Stimulated activated CD8-positive, alpha-beta memory T cell treated with anti-CD3 and anti-CD28 coated beads, Interleukin-7, amount 100 ng/mL, for 48 hours (primary cell): ENCODE measurements at places on chromosomes 1 and 21.

DNA sequence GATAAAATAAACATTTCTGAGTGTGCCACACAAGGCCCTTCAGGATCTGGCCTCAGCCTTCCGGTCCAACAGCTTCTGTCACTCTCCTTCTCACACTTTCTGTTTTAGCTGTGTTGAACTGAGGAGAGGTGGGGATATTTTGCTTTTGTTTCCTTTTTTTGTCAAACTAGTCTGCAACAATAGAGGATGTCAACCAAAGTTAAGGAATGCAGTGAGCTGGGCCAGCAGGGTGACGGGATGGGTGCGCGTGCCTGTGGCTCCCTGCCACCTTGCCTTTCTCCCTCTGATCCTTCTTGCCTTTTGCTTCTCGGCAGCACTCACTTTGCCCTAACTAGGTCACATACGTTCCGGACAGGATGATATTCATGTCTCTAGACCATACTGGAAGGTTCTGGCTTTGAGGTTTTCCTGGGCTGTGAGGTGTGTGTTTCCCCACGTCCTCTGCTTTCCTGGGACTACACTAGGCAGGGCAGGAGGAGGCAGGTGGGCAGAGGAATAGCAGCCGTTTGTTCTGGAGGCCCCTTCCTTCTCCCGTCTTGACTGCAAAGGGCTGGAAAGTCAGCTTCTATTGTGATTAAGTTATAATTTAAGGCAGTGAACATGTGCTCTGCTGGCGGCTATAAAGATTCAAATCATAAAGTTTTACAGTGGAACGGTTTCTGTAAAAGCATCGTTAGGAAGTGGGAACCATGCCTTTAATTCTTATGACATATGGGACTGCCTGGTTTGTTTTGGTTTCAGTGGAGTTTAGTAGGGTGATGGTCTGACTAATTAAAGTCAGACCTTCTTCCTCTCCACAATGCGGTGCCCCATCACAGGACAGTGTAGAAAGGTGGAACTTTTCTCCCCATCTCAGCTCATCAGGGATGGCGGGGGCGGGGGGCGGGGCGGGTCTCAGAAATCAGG lies 67.8 kb downstream of the RNF220 start:
- DNase-seq: no peak

GRCh38 chr1:115492019-115492595 lies 149.7 kb upstream of the VANGL1 start:
- no peak for DNase-seq

GRCh38 chr1:30413606-30414005 lies 309.8 kb downstream of the MATN1 start:
- no peak for DNase-seq

GRCh38 chr1:23215751-23216449 lies 1.4 kb downstream of the HTR1D start:
- no peak for DNase-seq

GRCh38 chr1:55426156-55426555 lies 211.0 kb upstream of the USP24 start:
- DNase-seq: no peak

- no peak for DNase-seq
These were observed 108.1 kb downstream of the GDAP2 start for GRCh38 chr1:117821382-117821755.

DNA sequence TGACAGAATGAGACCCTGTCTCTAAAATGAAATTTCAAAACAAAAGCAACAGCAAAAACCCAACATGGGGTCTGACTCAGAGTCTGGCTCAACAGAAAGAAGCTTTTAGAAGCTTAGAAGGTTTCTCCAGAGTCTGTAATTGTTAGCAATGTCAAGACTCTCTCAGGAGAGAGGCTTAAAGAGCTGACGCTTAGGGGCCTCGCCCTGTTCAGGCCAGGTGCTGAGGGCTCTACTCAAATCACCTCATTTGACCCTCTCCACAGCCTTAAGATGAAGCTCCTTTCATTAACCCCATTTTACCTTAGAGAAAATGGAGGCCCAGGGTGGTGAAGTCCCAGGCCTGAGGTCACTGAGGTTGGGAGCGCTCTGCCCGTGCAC lies 5.3 kb upstream of the KIF17 start:
- DNase-seq: no peak
